ENCODE measurements at places on chromosomes 6 and 20.

GRCh38 chr20:25005220-25005619, 12.7 kb upstream of the APMAP start:
- no peak for DNase-seq

GRCh38 chr6:40353197-40353966, 233.8 kb downstream of the LRFN2 start:
- peak; percentile 6 for DNase-seq

- DNase-seq = no peak
Observed at GRCh38 chr6:96116674-96117073, 100.9 kb downstream of the FUT9 start.

GRCh38 chr6:167779129-167779992, 47.4 kb upstream of the AFDN start:
- no peak for DNase-seq

- no peak for DNase-seq
Observed at GRCh38 chr20:41632896-41633295, 14.7 kb upstream of the CHD6 start.

DNA sequence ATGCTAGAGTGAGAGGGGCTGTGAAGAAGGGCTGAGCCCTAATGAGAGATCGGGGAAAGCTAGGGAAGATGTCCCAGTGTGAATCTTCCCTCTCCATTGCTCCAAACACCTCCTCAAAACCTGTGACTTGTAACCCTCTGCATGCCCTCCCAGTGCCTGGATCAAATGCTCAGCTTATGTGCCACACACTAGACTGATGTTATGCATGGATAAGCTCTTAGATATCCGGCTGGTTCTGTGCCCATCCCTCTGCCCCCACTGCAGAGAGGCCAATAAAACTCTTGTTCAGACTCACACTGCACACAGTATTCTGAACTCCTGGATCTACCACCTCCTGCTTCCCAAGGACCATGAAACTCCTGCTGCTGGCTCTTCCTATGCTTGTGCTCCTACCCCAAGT, at the start of gene DEFB118:
TSS of gene DEFB118 (plus strand) at position 301 of the 400 bp plus-strand sequence. CDS start at position 351, 50 bp downstream.
- DNase-seq = no peak

DNA sequence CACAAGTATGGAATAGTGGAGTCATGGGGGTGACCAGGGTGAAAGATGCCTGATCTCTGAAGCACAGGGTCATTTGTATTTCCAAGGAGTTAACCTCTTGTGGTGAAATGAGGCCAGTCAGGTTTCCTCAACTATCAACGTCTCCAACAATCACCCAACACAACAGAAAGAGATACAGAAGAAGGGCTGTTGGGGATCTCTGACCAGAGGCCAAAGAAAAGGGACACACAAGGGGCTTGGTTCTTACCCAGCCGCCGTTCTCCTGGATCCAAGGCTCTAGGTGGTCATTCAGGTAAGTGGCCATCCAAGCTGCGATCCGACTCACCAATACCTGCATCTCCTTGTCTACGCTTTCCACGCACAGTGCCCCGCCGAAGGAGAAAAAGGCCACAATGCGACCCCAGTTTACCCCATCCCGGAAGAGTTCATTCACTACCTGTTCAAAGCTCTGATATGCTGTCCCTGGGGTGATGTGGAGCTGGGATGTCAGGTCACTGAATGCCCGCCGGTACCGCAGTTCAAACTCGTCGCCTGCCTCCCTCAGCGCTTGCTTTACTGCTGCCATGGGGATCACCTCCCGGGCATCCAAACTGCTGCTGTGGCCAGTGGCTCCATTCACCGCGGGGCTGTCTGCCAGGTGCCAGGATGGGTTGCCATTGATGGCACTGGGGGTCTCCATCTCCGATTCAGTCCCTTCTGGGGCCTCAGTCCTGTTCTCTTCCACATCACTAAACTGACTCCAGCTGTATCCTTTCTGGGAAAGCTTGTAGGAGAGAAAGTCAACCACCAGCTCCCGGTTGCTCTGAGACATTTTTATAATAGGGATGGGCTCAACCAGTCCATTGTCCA, 1.0 kb downstream of the BCL2L1 start:
- no peak for DNase-seq

DNA sequence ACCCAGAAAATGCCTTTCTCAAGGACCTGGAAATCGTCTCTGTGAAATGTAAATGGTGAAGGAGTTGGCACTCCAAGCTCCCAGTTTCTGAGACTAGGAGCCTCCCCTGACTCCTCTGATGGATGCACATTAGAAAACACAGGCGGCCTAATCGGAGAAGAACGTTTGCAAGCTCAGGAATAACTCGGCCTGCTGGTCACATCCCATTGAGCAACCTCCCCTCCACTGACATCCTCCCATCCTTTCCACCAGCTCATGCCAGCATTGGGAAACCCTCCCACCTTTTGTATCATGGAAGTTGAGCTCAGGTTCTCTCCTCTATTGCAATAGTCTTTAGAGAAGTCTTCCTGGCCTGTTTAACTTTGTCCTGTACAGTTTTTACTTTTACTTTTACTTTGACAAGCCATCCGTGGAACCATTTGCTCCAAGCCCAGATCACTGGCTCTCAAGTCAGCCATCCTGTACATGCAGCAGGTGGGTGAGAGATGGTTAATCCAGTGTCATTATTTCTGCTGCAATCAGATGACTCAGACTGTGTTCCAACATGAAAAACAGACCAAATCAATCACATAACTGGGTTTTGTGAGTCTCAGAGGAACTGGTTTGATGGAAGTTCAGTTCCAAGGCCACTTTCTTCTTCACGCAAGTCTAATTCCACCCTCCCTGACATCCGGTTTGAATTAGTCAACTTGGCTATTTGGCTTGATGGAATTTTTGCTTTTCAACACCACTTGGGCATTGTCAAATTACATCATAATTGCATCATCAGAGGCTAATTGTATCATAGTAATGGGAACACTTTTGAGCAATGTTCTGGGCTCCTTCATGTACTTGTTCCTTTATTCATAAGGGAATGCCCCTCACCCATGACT, 619.4 kb upstream of the CDH4 start:
- DNase-seq = no peak

DNA sequence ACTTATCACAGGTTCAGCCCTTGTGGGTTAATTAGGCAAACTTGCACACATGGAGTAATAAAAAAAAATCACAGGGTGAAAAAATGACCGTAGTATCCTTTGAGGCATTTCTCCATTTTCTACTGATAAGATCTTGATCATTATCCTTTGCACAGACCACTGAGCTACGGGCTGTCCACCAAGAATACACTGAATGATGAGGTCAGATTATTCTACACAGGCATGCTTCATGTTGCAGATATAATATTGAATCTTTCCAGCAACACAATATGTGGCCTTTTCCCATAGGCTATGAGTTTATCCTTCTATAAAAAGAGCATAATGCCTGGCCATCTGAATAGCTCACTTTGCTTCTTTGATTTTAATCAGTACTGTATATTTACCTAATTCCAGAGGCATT, 168.9 kb downstream of the FRK start:
- DNase-seq = no peak

DNA sequence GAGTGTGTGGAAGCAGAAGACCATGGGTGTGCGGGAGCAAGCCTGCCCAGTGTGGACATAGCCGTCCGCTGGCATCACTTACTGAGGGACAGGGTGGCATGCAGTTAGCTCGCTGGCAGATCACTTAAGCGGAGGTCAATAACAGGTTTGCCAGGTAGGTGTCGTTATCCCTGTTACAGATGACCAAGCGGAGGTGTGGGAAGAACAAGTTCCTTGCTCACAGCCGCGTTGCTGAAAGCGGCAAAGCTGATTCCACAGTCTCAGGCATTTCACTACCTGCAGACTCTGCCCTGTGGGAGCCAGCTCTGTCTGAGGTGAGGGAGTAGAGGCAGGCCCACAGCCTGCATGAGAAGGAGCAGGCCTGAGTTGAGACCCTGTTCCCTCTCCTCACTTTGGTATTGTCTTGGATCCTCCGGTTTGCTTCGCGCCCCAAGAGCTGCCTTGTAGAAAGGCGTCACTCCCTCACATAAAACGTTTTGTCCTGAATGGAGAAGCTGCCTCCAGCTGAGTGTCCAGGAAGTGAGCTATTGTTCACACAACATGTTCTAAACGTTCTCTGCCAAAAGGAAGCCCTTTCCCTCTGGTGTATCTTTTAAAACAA, 96.9 kb downstream of the TCP11 start:
- DNase-seq = no peak

- no peak for DNase-seq
Observed at GRCh38 chr20:11389186-11389585, 528.5 kb upstream of the BTBD3 start.

GRCh38 chr6:44298864-44299263, 14.3 kb downstream of the AARS2 start:
- no peak for DNase-seq

DNA sequence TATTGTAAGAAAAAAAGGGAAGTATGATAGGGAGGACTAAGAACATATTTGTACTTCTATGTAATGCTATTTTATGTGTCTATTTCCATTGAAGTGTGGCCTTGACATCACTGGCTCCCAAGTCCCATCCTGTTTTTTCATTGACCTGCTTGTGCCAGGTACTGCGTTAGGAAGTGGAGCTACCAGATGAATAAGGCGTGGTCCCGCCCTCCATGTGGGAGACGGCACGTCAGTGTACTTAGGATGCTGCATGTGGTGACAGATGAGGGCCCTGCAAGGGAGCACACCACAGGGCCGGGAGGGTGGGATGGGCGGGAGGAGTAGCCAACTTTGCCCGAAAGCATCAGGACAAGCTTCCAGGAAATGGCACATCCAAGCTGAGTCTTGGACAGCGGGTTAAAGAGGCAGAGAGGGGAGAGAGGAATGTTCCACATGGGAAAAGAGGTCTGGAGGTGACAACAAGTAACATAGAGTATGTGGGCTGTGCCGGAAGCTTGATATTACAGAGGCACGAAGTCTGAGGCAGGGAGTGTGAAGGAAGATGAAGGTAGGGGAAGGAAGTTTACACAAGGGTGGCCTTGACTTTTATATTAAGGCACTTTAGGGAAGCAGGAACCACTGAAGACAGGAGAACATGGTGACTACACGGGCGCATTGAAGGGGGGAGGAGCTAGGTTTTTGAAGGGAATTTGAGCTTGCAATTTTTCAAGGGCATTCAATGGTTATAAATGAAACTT, 140.6 kb downstream of the MTHFD1L start:
- DNase-seq = no peak

DNA sequence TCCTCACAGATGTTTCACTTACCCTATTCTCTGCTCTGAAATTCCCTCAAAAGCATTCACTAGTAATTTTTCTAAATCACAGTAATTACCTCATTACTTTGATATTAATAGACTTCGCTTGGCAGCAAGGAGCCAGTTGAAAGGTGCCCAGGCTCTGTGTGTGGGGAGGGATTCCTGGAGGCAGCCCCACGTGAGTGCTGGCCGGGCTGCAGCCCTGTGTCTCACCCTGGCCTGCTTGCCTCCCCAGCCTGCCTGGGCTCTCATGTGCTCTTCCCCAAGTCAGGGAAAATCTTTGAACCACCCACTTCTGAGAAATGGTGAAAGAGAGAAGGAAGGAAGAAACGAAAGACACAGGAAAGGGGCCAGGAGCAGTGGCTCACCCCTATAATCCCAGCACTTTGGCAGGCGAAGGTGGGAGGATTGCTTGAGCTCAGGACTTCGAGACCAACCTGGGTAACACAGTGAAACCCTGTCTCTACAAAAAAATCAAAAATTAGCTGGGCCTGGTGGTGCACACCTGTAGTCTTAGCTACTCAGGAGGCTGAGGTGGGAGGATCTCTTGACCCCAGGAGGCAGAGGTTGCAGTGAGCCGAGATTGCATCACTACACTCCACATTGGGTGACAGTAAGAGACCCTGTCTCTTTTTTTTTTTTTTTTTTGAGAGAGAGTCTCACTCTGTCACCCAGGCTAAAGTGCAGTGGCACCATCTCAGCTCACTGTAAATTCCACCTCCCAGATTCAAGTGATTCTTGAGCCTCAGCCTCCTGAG, 20.0 kb upstream of the SNTA1 start:
- DNase-seq = no peak

GRCh38 chr6:89022798-89023197, 57.8 kb upstream of the PNRC1 start:
- DNase-seq = no peak

GRCh38 chr6:88403486-88403885, 237.3 kb upstream of the CNR1 start:
- DNase-seq = no peak

DNA sequence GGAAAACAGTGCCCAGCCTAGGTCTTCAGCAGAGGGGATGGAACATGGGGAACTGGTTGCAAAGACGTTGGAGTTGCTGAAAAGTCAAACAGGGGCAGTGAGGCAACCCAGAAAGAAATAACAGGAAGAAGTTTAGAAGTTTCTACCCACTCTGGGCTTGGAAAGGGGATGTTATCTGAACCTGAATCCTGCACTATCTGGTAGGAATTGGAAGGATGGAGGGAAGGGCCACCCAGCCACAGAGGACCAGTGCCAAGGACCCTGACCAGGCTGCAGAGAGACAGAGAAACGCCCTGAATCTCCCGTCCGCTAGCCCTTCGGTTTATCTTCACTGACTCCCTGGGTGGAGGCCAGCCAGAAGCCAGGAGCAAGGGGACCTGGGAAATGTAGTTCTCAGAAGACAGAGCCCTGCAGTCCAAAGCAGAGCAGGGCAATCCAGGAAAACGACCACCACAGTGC, 217.3 kb upstream of the RREB1 start:
- DNase-seq = no peak

GRCh38 chr6:164827537-164827936, 481.9 kb downstream of the C6orf118 start:
- DNase-seq = no peak

GRCh38 chr6:130027948-130028347, 9.6 kb downstream of the L3MBTL3 start:
- DNase-seq = no peak

DNA sequence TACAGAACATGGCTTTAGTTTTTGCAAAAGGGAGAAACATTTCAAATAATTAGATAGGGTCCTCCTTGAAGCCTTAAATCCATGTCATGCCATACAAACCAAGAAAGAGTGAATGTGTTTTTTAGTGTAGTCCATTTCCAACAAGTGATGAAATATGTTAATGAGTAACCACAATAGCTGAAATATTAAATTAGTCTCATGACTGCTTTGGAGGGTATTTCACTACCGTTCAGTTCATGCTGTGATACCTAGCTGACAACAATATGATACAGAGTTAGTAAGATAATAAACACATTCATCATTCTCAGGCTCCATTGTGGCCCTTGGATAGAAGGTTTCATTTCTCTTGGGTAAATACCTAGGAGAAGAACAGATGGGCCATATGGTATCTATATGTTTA, 5.8 kb upstream of the ID4 start:
- no peak for DNase-seq

- no peak for DNase-seq
Observed at GRCh38 chr6:39518221-39518620, 195.7 kb upstream of the KCNK16 start.

DNA sequence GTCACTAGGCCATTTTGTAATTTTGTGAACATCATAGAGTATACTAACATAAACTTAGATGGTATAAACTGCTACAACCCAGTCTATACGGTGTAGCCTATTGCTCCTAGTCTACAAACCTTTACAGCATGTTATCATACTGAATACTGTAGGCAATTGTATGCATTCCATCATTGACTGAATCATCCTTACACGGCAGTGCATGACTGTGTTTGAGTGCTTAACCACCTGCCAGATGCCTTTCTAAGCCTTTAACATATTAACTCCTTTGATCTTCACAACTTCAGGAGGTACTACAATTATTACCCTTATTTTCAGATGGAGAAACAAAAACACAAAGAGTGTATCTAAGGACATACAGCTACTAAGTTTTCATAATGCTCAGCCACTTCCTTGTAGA, 14.0 kb downstream of the DPPA5 start:
- no peak for DNase-seq
